ENCODE measurements at places on chromosomes 2 and 18.

DNA sequence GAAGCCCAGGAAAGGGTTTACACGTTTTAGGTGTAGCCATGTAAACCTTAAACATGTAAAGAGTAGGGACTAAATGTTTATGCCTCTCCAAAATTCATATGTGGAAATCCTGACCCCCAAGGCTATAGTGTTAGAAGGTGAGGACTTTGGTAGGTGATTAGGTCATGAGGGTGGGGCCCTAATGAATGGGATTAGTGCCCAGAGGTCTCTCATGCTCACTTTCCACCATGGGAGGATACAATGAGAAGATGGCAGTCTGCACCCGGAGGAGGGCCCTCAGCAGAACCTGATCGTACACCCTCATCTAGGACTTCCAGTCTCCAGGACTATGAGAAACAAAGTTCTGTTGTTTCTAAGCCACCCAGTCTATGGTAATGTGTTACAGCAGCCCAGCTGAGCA lies 119.6 kb downstream of the TMEM163 start:
- DNase-seq: peak; percentile 7

DNA sequence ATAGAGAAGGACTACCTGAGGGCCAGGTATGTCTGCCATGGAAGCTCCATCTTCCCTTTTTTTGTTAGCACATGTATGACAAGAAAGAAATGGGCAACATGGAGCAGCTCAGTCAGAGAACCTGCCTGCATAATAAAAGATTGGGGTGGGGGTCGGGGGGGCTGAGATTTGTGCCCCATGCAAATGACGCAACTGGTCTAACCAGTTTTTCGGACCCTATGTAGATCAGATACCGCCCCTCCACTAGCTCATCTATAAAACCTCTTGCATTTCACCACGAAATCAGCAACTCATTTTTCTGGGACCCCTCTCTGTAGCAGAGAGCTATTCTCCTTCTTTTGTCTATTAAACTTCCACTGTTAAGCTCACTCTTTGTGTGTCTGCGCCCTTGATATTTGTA lies 657.2 kb downstream of the ERBB4 start:
- no peak for DNase-seq

GRCh38 chr18:5167831-5168230 lies 29.2 kb downstream of the AKAIN1 start:
- no peak for DNase-seq

DNA sequence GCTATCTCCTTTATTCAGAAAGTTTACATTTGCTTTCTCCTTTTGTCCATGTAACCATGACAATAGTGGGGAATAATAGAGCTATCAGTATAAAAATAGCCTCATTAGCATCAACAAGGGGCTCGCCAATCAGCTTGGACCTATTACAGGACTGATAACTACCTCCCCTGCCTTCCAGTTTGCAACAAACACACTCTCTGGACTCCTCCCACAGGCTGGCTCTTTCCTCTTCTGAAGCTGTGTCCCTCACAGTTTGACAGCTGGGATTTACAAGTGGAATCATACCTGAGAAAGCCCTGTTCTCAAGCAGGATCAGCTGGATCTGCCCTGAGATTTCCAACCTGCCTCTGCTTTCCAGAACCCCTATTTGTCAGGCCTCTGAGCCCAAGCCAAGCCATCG lies 162.5 kb downstream of the GRB14 start:
- DNase-seq: no peak

DNA sequence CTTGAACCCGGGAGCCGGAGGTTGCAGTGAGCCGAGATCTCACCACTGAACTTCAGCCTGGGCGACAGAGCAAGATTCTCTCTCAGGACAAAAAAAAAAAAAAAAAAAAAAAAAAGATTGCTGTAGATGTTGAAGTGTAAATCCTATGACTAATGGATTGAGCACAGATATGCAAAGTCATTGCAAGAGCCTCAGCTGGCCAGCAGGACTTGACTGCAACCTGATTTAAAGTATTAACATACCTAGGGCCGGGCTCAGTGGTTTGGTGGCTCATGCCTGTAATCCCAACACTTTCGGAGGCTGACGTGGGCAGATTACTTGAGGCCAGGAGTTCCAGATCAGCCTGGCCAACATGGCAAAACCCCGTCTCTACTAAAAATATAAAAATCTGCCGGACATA lies 103.4 kb upstream of the MSH2 start:
- no peak for DNase-seq

DNA sequence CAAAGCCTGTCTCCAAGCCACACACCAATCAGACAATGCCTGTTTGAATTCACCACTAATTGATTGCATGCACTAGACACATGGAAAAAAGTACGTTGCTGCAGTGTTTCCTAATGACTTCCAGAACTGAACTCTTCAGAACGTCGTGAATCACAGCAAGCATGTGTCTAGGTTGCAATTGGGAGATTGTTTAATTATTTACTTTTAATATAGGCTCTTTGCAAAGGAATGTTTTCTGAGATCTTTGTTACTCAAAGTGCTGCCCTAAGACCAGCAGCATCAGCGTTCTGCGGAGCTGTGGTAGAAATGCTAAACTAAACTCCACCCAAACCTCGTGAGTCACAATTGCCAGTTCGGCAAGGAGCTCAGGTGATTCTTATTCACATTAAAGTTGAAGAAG lies 52.7 kb upstream of the CCDC68 start:
- DNase-seq: no peak

- no peak for DNase-seq
Measured at GRCh38 chr2:38129481-38129880, 53.5 kb upstream of the CYP1B1 start.

DNA sequence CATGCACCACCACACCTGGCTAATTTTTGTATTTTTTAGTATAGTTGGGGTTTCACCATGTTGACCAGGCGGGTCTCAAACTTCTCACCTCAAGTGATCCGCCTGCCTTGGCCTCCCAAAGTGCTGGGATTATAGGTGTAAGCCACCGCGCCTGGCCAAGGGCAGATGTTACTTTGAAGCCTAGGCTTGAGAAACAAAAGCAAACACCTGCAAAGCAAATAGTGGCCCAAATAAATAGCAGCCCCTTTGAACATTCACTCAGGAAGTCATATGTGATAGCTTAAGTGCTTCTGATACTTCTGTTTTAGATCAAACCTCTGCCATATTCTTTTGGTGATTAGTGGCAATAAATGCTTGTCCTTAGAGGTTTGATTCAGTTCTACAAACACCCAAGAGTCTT lies 404.5 kb upstream of the SMIM21 start:
- DNase-seq: no peak

- DNase-seq: no peak
Measured at GRCh38 chr2:43616967-43617680, 19.9 kb upstream of the PLEKHH2 start.

DNA sequence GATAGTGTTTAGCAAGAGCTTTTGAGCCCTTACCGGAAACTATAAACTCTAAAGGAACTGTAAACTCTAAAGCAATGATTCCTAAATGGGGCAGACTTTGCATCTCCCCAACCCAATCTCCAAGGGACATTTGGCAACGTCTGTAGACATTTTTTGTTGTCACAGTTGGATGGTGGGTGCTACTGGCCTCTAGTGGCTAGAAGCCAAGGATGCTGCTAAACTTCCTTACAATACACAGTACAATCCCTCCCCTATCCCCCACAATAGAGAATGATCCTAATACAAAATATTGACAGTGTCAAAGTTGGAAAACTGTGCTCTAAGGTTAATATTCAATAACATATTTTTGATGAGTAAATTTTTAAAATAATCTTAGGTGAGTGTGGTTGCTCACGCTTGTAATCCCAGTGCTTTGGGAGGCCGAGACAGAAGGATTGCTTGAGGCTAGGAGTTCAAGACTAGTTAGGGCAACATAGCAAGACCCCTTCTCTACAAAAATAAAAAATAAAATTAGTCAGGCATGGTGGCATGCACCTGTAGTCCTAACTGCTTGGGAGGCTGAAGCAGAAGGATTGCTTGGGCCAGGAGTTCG lies 66.7 kb downstream of the PTPN4 start:
- DNase-seq: no peak

GRCh38 chr2:112093216-112093615 lies 38.1 kb downstream of the TMEM87B start:
- DNase-seq: no peak

GRCh38 chr2:117071556-117072102 lies 742.9 kb upstream of the DDX18 start:
- no peak for DNase-seq

DNA sequence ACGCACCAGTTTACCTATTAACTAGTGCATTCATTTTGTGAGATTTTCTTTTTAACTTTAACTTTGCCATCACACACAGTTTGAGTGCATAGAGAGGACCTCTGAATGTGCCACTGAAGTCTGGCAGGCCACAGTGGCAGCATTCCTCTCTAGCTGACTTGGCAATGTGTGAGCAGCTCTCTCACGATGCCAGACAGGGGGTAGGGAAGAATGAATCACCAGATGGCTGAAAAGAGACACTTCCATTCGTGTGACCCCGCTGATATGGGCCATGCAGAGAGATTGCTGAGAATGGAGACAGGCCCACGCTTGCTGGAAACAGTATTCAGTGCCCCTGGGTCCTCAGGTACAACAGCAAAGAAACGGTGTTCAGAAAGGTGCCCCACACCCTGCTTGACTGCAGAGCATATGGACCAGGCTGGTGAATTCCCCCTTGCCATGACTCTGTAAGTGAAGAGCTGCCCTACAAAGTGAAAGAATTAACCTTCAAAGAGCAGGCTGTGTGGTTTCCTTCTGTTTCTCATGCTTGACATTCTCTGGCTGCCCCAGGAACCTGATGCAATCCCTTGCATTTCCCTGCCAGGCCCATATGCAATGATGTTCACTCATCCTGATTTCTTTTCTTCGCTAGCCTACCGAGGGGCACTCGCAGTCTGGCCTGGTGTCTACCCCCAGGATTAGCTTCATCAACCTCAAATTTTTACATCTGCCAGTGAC lies 236.1 kb downstream of the CDH20 start:
- DNase-seq: no peak

- peak; percentile 89 for DNase-seq
Measured at GRCh38 chr2:20642055-20642971, 8.6 kb downstream of the HS1BP3 start.

- no peak for DNase-seq
Measured at GRCh38 chr2:68762665-68763064, 28.1 kb downstream of the ARHGAP25 start.

- no peak for DNase-seq
Measured at GRCh38 chr18:6495536-6495935, 80.8 kb upstream of the L3MBTL4 start.
